ENCODE measurements at places on chromosomes 6 and 20.
A peak's percentile ranks its signal among the peaks of the same experiment; 100 is the strongest.

- no peak for DNase-seq
These were observed 18.2 kb downstream of the RNASET2 start for GRCh38 chr6:166938150-166938549.

DNA sequence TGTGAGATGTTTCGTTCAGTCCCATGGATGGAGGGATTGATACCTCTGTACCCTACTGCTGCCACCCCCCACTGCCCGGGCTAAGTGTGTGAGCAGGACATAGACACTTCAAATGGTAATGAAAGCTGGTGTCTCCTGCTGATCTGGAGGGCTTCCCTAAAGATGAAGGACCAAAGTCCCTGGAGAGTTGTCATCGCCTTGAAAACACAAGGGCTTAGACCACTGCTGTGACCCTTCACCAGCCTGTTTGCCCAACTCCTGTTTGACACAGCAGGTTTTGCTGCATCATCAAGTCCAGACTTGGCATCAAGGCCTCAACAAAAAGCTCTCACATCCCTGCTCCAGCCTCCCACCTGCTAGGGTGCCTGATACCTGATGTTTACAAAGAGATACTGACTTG lies 57.9 kb upstream of the FAM8A1 start:
- DNase-seq, result no peak

DNA sequence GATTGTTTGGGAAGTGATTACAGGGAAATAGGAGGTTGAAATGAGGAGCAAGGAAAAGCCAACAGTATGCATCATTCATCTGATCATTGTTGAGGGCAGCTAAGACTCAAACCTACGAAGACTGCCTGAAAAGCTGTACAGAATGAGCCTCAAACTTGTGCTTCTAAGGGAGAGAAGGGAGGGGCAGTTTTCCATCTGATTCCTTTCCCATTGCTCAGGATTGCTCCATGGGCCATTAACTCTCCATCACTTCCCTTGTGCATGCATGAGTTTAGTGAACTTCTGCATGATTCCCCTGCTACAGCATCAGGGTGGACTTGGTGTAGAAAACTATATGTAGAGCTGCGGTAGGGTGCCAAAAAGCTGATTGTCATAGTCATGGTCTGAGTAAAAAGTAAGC lies 742.7 kb upstream of the SLC35B3 start:
- no peak for DNase-seq

GRCh38 chr6:53983301-53983700 lies 127.9 kb upstream of the MLIP start:
- no peak for DNase-seq

DNA sequence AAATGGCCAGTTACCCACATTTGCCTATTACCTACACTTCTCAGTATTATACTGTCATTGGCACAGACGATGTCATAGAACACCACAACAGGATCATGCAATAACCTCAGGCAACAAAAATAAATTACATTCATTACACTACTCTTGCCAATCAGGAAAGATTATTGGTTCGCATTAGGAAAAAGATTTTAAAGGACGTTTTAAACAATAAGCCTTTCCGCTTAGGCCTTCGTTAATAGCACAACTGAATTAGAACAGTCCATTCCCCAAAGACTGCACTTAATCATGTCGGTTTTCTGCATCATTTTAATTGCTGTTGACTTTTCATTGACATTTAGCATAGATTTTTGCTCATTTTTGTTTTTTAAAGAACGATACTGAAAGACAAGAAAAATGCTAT lies 912 bp upstream of the SENP6 start:
- DNase-seq, result no peak

GRCh38 chr6:109511832-109512231 lies 28.8 kb upstream of the ZBTB24 start:
- DNase-seq, result no peak

DNA sequence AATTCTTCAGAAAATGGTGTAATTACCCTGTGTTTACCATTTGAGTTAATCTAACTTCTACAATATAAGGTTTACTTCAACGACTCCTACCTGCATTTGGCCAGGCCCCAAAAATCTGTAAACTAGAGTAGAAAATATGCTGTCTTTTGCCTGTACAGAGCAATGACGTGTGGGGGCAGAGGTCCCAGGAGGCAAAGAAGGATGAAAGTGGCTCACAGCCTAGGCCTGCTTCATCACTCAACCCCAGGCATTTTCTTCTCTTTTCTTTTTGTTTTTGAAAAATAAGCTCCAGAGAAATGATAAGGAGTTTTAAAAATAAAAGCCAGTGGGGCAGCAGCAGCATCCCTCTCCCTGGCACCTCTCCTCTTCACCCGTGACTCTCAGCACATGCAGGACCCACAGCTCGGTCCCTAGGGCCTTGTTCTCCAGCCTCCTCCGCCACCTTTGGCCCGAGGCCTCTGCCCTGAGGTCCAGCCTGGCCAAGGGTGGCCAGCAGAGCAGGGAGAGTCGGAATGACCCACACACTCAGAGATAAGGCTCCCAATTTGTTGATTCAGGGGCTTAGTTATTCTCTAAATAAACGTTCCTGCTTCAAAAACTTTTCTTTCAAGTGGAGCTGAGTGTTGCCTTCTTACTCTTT lies 310.3 kb upstream of the RNF24 start:
- no peak for DNase-seq

- DNase-seq, result no peak
These were observed 134.5 kb downstream of the PHACTR3 start for GRCh38 chr20:59738851-59739250.

GRCh38 chr6:45448417-45449389 lies 71.0 kb upstream of the SUPT3H start:
- no peak for DNase-seq

DNA sequence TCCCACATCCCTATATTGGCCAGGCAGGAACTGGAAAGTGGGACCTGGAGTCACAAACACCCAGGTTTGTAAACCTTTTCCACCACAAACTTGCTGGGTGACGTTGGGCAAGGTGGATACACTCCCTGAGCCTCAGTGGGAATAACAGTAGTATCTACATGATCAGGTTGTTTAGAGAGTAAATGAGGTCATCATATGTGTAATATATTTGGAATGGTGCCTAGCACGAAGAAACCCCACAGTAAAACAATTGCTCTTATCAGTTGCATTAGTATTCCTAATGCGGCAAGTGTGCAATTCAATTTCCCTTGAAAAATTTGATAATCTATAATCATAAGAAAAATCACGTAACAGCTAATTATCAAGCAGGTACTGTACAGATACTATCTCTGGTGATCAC lies 51.9 kb downstream of the HIVEP2 start:
- DNase-seq, result no peak

DNA sequence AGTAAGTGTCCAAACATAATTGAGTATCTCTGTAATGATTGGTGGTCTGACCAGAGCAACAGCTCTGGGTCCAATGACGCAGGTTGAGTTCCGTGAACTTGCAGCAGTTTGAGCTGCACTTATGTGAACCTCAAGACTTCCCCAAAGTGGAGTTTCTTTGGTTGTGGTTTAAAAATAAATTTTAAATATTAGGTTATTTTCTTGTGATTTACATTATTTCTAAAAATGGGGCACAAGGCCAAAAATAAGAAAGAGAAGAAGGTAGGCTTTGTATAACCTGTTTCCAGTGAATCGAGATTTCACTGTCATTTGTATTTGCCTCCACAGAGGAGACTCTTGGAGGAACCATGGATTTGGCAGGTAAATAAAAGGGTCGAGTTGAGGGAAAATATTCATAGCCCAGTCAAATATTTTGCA lies 166.4 kb upstream of the ZNF217 start:
- DNase-seq, result no peak

DNA sequence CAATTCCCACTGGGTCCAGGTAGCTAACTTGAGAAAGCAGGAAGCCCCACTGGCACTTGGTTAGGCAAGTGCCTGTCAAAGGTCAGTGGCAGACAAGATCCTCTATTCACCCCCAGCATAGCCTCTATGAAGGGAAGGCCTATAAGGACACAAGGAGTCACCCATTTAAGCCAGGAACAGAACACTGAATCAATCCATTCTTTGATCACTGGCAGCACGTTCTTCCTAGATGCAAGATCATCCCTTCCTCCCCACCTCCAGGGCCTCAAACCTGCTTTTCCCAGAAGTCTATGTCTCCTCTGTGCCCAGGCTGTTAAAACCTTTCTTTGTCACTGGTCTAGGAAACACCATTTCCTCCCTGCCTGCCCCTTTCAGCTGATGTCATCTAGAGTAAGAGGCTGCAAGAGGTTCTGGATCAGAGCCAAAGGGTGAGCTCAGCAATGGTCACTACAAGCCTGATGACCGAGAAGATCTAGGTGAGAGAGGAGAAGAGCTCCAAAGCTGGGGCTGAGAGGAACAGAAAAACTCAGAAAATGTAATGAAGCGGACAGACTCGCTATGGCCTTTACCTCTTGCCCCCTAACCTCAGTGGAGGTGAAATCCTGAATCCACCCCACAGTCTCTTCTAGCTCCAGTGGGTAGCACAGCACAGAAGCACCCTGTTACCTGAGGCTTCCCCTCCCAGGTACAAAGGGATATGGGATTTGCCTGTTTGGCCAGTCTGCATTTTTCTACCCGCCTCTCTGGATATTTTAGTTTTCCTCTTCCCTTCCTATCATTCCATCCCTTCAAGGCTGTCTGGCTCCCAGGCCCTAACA lies 1.8 kb downstream of the GTPBP2 start:
- DNase-seq, result no peak

DNA sequence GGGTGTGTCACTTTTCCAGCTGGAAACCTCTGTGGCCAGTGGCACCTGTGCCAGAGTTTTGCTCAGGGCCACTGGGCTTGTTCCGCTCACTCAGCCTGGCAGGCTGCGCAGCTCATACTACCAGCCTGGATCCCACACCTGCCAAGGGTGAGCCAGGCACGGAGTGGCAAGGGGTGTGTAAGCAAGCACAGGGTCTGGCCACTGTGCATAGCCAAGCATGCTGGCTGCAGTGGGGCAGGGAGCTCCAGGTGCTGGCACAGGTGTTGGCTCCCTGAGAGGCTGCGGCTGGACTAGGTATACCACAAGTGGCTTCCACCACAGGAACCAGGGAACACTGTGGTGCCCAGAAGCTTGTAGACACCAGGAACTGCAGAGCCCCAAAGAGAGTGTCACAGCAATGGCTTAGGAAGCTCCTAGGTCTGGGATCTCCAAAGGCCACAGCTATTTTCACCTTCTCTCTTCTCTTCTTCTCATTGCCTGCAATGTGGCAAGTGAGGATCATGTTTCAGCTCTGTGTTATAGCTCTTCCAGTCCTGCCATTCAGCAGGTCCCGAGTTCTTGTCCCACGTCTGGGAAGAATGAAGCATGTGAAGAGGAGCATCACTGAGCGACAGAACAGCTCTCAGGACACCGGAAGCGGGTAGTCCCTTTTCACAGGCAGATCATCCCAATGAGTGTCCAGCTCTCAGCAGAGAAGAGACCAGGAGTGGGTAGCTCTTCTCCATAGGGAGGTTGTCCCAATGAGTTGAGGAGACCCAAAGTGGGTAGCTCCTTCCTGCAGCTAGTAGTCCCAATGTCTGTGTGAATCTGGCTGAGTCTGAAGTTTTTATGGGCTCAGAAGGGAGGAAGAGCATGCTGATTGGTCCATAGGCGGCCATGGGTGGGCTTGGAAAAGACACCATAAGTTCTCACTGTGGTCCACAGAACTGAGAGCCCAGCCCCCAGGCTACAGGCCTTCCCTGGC lies 41.3 kb downstream of the WASF1 start:
- DNase-seq, result no peak

GRCh38 chr6:11270030-11271027 lies 37.9 kb upstream of the NEDD9 start:
- DNase-seq, result no peak

DNA sequence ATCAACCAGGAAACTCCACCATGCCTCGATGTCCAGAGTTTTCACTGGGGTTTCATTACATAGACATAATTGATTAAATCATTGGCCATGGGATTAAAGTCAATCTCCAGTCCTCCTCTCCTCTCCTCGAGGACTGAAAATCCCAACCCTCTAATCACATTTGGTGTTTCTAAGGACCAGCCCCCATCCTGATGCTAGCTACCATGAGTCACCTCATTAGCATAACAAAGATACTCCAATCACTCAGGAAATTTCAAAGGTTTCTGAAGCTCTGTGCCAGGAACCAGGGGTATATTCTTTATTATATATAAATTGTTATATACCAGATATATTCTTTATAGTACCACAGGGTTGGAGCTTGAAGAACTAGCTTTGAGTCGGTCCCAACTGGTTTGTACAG lies 212.9 kb upstream of the PRND start:
- no peak for DNase-seq

- DNase-seq, result no peak
These were observed 32.5 kb downstream of the SYNDIG1 start for GRCh38 chr20:24501764-24502556.

- no peak for DNase-seq
These were observed 202.3 kb downstream of the THBS2 start for GRCh38 chr6:169051371-169051770.

GRCh38 chr6:118875672-118876071 lies 18.3 kb upstream of the ASF1A start:
- no peak for DNase-seq

DNA sequence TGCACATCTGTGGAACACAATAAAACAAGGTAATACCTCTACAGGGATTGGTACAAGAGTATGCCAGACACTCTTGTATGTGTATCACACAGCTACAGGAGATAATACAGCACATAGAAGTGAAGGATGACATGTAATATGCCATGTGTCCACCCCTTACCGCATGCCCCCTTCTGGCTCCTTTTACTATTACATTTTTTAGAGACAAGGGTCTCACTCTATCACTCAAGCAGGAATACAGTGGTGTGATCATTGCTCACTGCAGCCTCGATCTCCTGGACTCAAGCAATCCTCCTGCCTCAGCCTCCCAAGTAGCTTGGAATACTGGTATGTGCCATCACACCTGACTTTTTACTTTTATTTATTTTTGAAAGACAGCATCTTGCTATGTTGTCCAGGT lies 4.2 kb upstream of the NCR3 start:
- DNase-seq, result no peak

DNA sequence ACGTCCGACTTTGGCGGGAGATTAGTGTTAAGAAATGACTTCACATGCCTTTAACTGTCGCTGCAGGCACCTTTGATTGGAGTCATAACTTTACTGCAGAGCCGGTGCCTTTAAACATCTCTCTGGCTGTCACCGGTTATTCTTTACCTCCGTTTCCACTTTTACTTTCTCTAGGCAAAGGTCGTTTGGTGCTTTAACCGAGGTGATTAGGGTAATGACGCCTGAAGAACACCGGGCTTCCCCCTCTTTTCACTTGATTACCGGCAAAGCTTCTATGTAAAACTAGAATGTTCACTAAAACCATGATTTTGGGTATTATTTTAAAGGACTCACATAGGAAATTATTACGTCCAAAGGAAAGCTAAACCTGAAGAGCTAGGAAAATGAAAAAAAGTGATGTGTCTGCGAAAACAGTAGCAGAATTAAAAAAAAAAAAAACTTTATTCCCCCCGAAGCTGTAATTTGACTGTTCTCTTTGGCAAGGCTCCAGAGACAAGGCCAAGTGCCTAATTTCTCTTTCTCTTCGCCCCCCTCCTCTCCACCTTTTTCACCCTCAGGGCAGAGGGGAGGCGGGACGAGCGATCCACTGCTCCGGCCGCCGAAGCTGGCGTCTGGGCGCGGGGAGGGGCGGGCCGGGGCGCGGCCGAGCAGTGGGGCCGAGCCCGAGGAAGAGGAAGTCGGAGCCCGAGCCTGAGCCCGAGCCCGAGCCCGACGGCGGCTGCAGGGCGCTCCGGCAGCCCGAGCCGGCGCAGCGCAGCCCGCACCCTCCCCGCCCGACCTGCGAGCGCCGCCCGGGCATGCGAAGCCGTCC lies at the start of gene PLEKHG1:
TSS of gene PLEKHG1 (plus strand) at position 687 of the 811 bp plus-strand sequence. CDS start 133,797 bp downstream, outside the sequence.
- peak; percentile 75 for DNase-seq

Data from activated CD8-positive, alpha-beta memory T cell treated with anti-CD3 and anti-CD28 coated beads, Interleukin-2, amount 50 U/mL, for 48 hours (primary cell).